Stimulated activated CD4-positive, alpha-beta T cell treated with anti-CD3 and anti-CD28 coated beads, TNF-alpha, amount 100 ng/mL, for 1 hour (primary cell): ENCODE measurements at places on chromosomes 7 and 10.
A peak's percentile ranks its signal among the peaks of the same experiment; 100 is the strongest.

- no peak for DNase-seq
Observed at GRCh38 chr10:98621630-98622029, 174.9 kb upstream of the HPS1 start.

DNA sequence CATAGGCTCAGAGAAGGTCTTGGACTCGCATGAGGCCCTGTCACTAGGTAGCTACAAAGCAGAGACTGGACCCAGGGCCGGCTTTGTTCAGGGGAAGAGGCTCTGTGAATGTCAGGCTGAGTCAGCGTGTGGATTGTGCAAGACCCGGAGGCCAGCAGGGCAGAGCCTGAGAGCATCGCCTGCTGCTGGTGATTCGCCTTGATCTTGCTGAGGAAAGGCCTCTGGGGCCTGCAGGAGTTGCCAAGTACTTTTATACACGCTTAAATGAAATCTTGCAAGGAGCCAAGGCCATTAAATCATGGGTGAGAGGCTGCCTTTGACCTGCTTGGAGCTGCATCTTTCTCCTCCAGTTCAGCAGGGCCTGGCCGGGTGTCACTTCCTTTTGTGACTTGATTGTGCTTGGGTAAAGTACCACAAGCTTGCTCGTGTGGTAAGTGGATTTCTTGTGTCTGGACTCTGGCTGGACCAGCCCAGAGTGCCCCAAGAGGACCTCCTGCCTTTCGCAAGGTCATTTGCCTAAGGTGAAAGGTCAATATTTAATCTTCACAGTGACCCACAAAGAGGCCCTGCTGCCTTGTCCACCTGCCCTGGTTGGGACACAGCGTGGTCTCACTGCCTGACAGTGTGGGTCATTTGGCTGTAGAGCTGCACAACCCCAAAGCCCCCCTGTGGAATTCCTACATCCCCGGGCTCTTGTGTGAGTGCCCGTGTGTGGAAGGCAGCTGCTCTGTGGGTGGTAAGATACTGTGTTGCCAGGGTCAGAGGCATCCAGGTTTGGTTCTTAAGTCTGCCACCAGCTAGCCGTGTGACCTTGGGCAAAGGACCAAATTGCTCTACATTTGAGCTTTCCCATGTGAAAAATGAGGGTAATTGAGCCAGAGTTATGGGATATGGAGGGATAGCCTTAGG is 38.6 kb upstream of the SH2D4B start:
- DNase-seq = no peak

DNA sequence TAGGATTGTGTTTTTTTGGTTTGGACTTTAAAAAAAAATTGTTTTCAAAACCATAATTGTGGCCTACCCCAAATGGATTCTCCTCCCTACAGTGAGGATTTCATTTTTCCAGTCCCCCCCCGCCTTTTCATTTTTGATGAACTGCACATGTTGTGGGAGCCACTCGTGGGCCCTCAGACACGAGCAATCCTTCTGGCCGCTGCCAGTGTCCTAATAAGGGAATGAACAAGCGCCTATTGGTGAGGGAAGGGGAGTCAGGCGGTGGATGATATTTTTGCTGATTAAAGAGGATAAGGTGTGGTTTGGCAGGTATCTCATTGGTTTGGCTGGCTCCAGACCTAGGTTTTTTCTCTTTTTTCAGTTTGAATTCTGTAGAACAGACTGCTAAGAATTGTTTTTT is 78.7 kb upstream of the AGBL3 start:
- DNase-seq = no peak

DNA sequence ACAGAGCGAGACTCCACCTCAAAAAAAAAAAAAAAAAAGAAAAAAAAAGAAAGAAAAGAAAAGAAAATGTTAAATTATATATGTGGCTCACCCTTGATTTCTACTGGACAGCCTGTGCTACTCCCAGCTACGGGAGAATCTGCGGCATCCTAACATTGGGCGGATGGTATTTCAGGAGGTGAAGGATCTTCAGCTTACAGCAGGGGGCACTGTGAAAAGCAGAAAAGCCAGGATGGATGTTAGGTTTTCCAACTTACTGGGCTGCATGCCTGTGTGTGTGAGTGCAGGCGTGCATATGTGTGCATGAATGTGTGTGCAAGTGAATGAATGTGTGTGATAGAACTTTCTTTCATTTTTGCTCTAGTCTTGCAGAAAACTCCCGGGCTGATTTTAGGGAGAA is 1066.5 kb downstream of the TYW1 start:
- DNase-seq = no peak

- no peak for DNase-seq
Observed at GRCh38 chr10:42984035-42984610, 92.7 kb upstream of the RET start.

GRCh38 chr7:17144322-17144721 is 154.1 kb upstream of the AHR start:
- DNase-seq = no peak

GRCh38 chr7:51444936-51445335 is 128.3 kb upstream of the COBL start:
- DNase-seq = no peak

- no peak for DNase-seq
Observed at GRCh38 chr10:42876476-42876875, 93.9 kb downstream of the BMS1 start.

- DNase-seq = no peak
Observed at GRCh38 chr10:6034371-6034770, 27.8 kb downstream of the IL2RA start.

GRCh38 chr10:589961-590680 is 99.3 kb downstream of the DIP2C start:
- DNase-seq = no peak

DNA sequence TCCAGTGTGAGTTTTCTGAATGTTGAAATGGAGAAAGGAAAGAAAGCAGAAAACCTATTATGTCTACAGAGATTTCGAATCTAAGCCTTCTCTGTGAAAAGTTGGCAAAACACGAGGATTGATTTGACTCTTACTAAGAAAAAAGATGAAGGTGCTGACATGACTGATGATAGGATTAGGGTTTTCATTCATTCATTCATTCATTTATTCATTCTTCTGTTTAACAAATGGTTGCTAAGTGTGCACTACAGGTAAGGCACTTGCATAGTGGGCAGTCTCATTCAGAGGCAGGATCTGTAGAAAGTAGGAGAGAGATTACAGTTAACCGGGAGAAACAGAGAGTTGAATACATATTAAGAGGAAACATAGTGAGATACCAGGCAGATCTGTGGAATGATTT is 137.1 kb downstream of the ZNF365 start:
- DNase-seq = no peak

- no peak for DNase-seq
Observed at GRCh38 chr7:22363756-22364422, 6.9 kb upstream of the RAPGEF5 start.

DNA sequence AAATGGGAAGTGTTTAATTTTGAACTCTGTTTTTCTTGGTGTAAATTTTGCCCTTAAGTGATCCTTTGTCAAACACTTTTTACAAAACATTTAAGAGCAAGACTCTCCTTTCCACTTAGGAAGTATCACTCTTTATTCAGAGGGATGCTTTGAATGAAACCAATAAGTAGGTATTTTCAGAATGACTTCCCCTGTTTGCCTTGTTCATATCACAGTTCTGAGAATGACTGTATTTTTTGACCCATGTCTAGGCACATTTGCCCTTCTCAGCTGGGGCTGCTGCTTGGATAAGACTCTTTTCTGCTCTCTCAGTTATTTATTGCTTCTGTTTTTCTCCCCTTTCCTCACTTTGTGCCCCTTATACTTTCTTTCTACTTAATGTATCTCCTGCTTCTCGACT is 98.2 kb downstream of the CCNY start:
- no peak for DNase-seq

GRCh38 chr10:74842301-74842954 is 16.0 kb downstream of the KAT6B start:
- no peak for DNase-seq

GRCh38 chr10:18113881-18114280 is 26.3 kb upstream of the CACNB2 start:
- DNase-seq = no peak

DNA sequence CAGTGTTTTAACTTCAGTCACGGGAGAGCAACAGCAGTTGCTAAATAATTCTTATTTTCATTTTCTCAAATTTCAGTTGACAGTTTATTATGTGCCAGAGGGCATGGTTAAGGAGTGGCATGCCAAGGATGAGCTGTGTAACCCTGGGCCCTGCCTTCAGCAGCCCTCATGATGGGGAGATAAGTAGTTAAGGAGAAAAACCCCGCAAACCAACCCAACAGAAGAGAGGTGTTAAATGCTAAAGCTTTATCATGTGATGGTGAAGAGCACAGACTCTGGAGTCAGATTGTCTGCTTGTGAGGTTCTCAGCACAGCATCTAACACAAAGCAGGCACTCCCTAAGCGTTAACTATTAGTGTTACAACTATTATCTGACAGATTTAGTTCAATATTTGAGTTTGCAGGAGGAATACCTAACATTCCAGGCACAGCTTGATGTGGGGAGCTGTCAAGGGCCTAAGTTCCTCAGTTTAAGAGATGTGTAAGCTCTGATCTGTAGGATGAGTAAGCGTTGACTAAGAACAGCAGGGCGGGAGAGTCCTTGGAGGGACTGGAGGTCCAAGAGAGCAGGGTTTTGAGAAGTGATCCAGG is 29.6 kb downstream of the STAM start:
- no peak for DNase-seq

- DNase-seq = no peak
Observed at GRCh38 chr7:140005754-140006503, 56.8 kb downstream of the PARP12 start.

- DNase-seq = no peak
Observed at GRCh38 chr7:149161241-149161848, 14.1 kb downstream of the ZNF398 start.

- DNase-seq = no peak
Observed at GRCh38 chr7:106643216-106644000, 17.6 kb downstream of the CCDC71L start.

- DNase-seq = no peak
Observed at GRCh38 chr7:78873117-78873516, 580.4 kb downstream of the MAGI2 start.

- no peak for DNase-seq
Observed at GRCh38 chr7:15828881-15829280, 142.4 kb upstream of the MEOX2 start.

DNA sequence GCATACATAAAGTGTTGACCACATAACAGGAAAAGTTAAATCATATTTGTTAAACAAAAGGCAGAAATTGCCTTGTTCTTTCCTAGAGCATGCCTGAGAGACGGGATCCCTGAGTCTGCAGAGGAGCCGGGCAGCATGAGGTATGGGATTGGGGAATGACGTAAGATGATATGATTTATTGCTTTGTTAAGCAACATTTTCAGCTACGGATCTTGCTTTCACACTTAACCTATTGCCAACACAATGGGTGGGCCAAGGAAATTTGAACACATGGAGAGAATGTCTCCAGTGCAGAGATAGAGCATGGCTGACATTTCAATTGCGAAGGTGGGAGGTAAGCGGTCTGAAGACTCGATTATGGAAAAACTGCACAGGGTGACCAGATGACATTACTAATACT is 76.7 kb downstream of the EMX2 start:
- no peak for DNase-seq

- DNase-seq = no peak
Observed at GRCh38 chr7:152762056-152762455, 2.5 kb downstream of the ACTR3B start.

GRCh38 chr10:19824381-19825342 is 8.4 kb downstream of the PLXDC2 start:
- no peak for DNase-seq

DNA sequence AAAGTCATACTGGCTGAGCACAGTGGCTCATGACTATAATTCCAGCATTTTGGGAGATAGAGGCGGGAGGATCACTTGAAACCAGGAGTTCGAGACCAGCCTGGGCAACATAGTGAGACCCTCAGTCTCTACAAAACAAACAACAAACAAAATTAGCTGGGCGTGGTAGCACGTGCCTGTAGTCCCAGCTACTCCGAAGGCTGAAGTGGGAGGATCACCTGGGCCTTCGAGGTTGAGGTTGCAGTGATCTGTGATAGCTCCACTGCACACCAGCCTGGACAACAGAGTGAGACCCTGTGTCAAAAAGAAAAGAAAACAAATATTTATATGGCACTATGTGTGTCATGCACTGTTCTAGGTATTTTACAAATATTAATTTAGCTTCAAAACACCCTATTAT is 94.3 kb downstream of the DNMBP start:
- DNase-seq = no peak

DNA sequence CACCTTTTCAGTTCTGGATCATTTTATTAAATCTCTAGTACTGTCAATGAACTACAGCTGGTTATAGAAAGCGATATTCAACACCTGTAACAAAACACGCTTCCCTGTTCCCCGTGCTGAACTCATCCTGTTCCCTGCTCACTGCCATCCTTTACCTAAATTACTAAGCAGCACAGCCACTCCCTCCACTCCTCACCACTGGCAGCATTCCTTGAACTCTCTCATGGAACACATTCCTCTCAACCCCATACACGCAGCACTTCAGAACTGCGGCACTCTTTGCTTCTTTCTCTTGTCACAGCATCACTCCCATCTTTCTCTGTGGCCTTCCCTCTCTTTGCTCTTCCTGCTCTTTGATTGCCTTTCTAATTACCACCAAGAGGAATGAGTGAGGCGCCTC is 27.4 kb downstream of the RELN start:
- DNase-seq = no peak

- DNase-seq = no peak
Observed at GRCh38 chr7:1537535-1538412, 7.3 kb downstream of the MAFK start.

DNA sequence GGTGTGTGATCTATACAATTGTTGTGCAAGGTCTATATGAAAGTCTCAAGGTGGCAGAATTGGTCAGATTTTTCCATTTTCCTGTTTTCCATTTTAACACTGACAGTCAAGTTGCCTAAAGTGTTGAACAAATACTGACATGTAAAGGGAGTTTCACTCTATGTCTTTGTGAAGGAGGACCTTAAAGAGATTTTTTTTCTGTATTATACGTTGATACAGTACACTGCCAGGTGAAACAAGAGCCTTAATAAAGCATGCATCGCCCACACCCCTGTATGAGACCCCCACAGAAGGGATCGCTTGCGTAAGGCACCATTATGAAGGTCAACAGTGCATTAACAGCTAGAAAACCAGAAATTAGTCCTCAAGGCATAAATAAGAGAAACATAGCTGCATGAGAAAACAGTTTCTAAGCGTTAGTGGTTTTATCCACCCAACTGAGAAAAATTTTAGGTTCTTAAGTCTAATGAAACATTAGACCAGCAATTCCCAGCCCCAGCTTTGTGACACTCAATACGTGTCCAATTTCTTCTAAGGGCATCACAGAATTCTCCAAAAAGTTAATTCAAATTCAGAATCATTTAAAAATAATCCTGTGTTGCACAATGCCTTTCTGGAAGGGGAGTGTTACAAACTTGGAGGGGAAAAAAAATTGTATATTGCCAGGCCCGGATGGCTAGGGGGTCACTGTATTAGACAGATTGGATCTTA is 6.9 kb downstream of the KLF6 start:
- DNase-seq = no peak

- peak; percentile 3 for DNase-seq
Observed at GRCh38 chr10:31603235-31604087, 284.4 kb downstream of the ZEB1 start.

- no peak for DNase-seq
Observed at GRCh38 chr7:68671671-68672070, 926.6 kb upstream of the AUTS2 start.

- no peak for DNase-seq
Observed at GRCh38 chr7:44147026-44147991, 6.2 kb upstream of the MYL7 start.
